ENCODE measurements at places on chromosomes 11 and 22. TPM values are rescaled to one million over a fixed set of nuclear protein-coding genes. Genes with fewer than 3 reads are reported as not detected.

- peak; percentile 45 for DNase-seq
These were observed 10.2 kb downstream of the FUT4 start for GRCh38 chr11:94553938-94554337.

DNA sequence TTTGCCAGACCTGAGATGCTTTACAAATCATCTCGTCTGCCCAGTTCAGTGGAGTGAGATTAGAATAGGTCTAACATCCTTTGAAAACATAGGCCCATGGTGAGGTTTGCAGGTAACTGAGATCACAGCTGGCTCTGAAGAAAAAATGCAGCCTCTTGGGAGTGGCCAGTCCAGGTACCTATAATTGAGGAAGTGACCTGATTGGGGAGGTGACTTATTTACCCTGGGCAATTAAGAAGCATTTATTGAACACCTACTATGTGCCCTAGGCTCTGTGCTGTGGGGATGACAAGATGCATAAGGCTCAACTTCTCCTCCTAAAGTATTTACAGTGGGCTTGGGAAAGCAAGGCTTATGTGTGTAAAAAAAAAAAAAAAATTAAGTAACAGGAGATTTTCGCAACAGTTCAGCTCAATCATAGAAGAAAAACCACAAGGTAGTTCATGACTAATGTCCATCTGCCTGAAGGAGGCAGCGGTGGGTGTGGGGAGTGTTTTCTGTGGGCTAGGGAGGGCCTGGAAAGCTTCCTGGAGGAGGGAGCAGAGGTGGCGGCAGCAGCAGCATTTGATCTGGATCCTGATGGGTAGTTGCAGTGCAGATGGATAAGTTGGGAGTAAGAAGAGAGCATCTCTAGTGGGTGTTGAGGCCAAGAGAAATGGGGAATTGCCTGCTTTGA, 16.1 kb downstream of the MICAL2 start:
- peak; percentile 87 for DNase-seq

GRCh38 chr11:115197433-115197832, 306.8 kb downstream of the CADM1 start:
- DNase-seq = peak; percentile 51

- no peak for DNase-seq
These were observed 5.0 kb downstream of the CAPN1 start for GRCh38 chr11:65186701-65187100.

GRCh38 chr11:59365232-59366018, 6.7 kb downstream of the OR5AN1 start:
- DNase-seq = no peak

GRCh38 chr22:27238935-27239510, 562.5 kb downstream of the MN1 start:
- peak; percentile 87 for DNase-seq

- DNase-seq = no peak
These were observed 26.3 kb upstream of the RFPL3 start for GRCh38 chr22:32331236-32331917.

- DNase-seq = no peak
These were observed 7.2 kb downstream of the CEP164 start for GRCh38 chr11:117334896-117335295.

Gene UBQLNL
- total RNA-seq = not detected

- DNase-seq = no peak
These were observed 86.6 kb downstream of the BTBD10 start for GRCh38 chr11:13376402-13376801.

- DNase-seq = peak; percentile 9
These were observed 66.2 kb downstream of the DHCR7 start for GRCh38 chr11:71381781-71382505.

DNA sequence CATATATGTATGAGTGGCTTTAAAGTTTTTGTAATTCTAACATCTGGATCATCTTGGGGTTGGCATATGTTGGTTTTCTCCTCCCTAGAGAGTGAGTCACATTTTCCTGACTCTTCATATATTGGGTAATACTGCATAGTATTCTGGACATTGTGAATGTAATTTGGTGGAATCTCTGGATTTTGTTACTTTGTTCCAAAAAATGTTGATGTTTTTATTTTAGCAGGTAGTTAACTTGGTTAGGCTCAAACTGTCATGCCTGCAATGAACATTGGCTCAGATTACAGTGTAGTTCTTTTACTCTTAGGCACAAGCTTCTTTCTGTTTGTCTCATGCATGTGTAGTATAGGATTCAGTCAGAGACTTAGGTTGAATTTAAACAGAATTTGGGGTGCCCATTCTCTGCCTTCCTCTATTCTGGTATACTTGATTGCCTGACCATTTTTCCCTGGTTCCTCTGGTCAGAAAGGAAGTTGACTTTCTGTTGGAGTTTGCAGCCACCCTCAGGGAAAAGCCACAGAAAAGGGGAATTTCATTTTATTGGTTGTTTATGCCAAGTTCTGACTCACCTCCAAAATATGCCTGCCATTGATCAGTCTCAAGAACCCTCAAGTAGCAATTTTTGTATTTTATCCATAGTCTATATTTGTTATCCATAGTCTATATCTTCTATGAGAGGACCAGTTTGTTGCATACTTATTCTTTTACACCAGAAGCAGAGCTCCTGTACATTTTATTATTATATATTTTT, 151.7 kb downstream of the UVRAG start:
- DNase-seq = peak; percentile 65

Gene HYOU1
- total RNA-seq = 187 TPM
